ENCODE measurements at places on chromosomes 13 and 19. TPM values are rescaled to one million over a fixed set of nuclear protein-coding genes. Genes with fewer than 3 reads are reported as not detected.

The ZNF208 gene
- total RNA-seq, result 11.8 TPM

The FPR3 gene
- total RNA-seq, result 0.46 TPM

The PGLYRP1 gene
- not detected for total RNA-seq

The ZNF536 gene
- 39.0 TPM for total RNA-seq

The MAST1 gene
- total RNA-seq, result 71.0 TPM

The RASA3 gene
- total RNA-seq, result 15.0 TPM

The NEK3 gene
- 9.9 TPM for total RNA-seq

The KLHL1 gene
- total RNA-seq, result 34.1 TPM

The SLC10A2 gene
- not detected for total RNA-seq

The ZNF90 gene
- 3.9 TPM for total RNA-seq

The SIGLEC8 gene
- total RNA-seq, result 2.3 TPM

The OR7A5 gene
- not detected for total RNA-seq

The SEMA6B gene
- 49.1 TPM for total RNA-seq

The KCTD12 gene
- 111 TPM for total RNA-seq

The CGB7 gene
- not detected for total RNA-seq

The LATS2 gene
- total RNA-seq, result 2.1 TPM

The SPRED3 gene
- total RNA-seq, result 2.5 TPM
